ENCODE measurements at places on chromosomes 5 and 9.

DNA sequence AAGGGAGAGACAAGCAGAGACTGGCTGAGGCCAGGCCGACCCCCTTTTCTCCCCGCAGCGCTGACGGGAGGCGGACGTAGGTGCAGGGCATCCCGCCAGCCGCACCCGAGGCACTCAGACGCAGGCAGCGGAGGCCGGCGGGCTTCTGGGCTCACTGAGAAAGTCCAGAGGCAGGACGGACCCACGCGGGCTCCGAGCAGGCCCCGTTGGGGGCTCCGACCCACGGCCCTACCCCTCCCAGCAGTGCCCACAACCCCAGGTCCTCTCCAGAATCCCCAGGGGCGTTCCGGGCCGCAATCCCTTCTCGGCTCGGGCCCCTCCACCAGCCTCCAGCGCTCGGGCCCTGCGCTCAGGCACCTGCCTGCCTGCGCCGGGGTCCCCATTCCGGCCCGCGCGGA is 543 bp downstream of the MTMR12 start:
- DNase-seq, result peak; percentile 59

- DNase-seq, result no peak
Measured at GRCh38 chr5:151458314-151458713, 10.9 kb downstream of the SLC36A1 start.

DNA sequence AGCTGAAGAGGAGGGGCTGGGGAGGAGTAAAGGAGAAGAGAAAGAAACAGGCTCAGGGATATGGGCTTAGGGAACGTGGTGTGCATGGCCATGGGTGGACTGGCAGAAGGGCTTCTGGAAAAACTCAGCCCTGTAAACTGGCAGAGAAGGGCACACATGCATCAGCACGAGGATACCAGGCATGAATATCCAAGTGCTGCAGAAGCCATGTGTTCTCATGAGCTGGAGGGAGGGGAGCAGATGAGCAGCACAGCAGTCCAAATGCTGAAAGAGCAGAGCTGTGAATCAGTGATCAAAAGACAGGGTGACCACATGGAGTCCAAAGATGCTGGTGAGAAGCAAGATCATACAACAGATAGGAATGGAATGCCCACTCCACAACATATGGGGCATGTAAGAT is 72.3 kb downstream of the SEMA5A start:
- DNase-seq, result peak; percentile 28

- no peak for DNase-seq
Measured at GRCh38 chr5:11906497-11906896, 2.3 kb upstream of the CTNND2 start.

GRCh38 chr9:5482194-5482593 is 28.1 kb upstream of the PDCD1LG2 start:
- DNase-seq, result no peak

GRCh38 chr5:160133071-160133917 is 14.0 kb upstream of the PWWP2A start:
- DNase-seq, result peak; percentile 82

DNA sequence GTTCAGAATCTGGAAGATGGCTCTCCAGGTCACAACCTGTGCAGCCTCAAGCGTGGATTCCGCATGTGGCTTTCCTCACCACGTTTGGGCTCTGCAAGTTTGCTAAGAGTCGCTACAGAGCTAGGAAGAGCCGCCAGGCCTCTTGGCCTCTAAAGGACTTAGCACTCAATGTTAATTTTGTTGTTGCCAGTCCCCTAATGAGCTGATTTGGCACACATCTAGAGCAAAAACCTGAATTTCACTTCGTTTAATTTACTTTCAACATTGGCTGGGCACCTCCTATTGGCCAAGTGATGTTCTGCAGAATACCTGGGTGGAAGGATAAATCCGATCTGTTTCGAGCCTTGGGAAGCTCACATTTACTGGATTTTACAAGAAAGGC is 65.8 kb upstream of the UNC5A start:
- peak; percentile 3 for DNase-seq

DNA sequence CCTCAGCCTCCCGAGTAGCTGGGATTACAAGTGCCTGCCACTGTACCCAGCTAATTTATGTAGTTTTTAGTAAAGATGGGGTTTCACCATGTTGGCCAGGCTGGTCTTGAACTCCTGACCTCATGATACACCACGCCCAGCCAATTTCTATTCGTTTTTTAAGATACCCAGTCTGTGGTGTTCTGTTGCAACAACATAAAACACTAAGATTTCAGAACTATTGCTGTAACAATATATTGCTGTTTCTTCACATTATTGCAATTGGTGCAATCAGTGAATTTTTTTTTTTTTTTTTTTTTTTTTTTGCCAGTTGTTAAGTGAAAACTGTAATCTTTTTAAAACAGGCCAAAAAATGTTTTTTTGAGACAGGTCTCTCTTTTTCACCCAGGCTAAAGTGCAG is 9.9 kb downstream of the SRP19 start:
- no peak for DNase-seq

DNA sequence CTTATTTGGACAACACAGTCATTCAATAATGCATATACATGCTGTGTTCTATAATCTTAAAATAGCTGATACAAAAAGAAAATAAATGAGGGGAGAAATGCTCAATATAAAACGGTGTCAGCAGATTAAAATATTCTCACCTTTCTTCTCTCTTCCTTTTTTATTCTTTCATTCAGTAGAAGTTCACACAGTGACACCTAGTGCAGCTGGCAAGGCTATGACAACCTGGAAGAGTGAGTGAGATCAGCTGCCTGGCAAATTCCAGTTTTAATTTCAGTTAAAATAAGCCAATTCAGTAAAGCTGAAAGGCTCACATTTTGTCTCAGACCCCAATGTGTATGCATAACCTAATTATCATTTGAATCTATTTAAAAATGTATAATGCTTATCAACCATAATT is 150.3 kb downstream of the RASEF start:
- DNase-seq, result no peak

GRCh38 chr9:126125577-126125976 is 201.1 kb upstream of the MVB12B start:
- DNase-seq, result no peak

DNA sequence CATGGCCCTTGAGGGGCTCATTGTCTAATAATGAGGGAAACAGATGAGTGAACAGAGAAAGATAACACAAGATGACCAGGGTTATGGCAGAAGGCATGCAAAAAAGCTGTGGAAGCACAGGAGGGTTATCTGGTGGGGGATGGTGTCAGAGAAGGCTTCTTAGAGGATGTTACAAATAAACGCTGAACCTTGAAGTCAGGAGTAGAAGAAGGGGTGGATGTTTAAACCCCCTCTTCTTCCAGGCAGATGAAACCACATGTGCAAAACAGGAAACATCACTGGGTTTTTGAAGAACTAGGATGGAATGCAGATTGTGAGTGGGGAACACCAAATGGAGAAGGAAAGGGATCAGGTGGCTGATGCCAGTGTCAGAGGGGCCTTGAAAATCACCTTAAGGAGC is 41.8 kb upstream of the NR5A1 start:
- DNase-seq, result no peak

DNA sequence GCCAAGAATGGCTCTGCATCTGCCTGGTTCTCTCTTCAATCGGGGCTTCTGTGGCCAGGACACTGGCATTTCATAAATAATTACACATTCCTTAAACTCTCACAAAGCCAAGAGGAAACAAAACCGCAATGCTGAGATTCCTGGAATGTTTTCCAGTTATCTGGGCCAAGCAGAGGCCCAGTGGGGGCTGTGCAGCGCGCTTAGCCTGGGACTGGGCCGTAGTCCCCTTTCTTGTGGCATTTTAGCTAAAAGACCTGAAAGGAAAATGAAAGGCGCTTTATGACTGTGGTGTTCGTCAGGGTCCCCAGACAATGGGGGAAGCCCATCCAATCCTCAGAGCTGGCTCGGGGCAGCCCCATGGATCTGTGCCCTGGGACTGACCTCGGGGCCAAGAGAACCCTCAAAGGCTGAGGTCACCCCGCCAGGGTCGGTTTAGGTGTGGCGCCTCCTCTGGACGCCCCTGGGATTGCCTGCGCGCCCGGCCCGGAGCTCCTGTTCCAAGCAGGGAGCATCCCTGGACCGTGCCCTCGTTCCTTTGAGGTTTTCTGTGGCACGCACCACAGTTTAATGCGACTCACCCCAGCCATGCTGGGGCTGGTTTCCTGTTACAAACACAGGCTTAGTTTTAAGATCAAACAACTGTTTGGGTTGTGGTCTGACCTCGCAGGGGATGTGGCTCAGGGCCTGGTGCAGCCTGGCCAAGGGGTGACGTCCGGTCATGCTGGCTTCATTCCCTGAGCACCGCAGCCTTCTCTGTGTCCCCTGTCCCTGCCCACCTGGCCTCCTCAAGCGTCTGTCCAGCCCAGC is 51.5 kb upstream of the NKD2 start:
- peak; percentile 86 for DNase-seq

Data from fibroblast of mammary gland (primary cell).